ENCODE measurements at places on chromosomes 12 and 14. TPM values are rescaled to one million over a fixed set of nuclear protein-coding genes. Genes with fewer than 3 reads are reported as not detected.

Gene STYK1
- 4.9 TPM for total RNA-seq

Gene KRT83
- total RNA-seq = not detected

Gene RTN1
- total RNA-seq = 1.5 TPM

Gene CLIP1
- 66.5 TPM for total RNA-seq

Gene SERPINA4
- not detected for total RNA-seq

Gene KRT6C
- total RNA-seq = not detected

Gene PPP1R3E
- total RNA-seq = 6.3 TPM

Gene TTC9
- 1.7 TPM for total RNA-seq

Gene KRT4
- total RNA-seq = not detected

Gene KRT77
- not detected for total RNA-seq

Gene STAT6
- total RNA-seq = 138 TPM

Gene LRRC43
- 0.65 TPM for total RNA-seq

Gene PTPRB
- total RNA-seq = 0.49 TPM

Gene ATG101
- total RNA-seq = 54.2 TPM

Gene TAS2R7
- not detected for total RNA-seq

Gene SIX1
- 2.8 TPM for total RNA-seq

Gene HDAC7
- 78.2 TPM for total RNA-seq

Gene GUCY2C
- not detected for total RNA-seq

Gene C12orf50
- not detected for total RNA-seq

Gene TMTC2
- 20.5 TPM for total RNA-seq

Gene P2RX2
- not detected for total RNA-seq

Gene KCNC2
- not detected for total RNA-seq

Gene KANSL2
- 44.5 TPM for total RNA-seq

Gene CNTN1
- 6.7 TPM for total RNA-seq

Gene SLC25A47
- 0.16 TPM for total RNA-seq

Gene PRR4
- total RNA-seq = 10.5 TPM

Gene LMO3
- total RNA-seq = 7.6 TPM

Gene PIWIL1
- total RNA-seq = not detected

Gene EEF1AKMT3
- 13.6 TPM for total RNA-seq

Gene MYH6
- total RNA-seq = not detected

Gene HOTAIR
- total RNA-seq = not detected

Gene GPR162
- total RNA-seq = 7.3 TPM

Gene PPFIBP1
- total RNA-seq = 83.6 TPM

Gene OAS1
- 10.6 TPM for total RNA-seq

Gene CCDC38
- not detected for total RNA-seq

Gene SLC17A8
- not detected for total RNA-seq

Gene SERPINA9
- not detected for total RNA-seq

Gene RERG
- not detected for total RNA-seq

Gene ADAM21
- not detected for total RNA-seq

Gene ACOT4
- total RNA-seq = 0.73 TPM

Gene ATP5F1B
- 321 TPM for total RNA-seq

Gene GPX2
- total RNA-seq = not detected

Gene KERA
- not detected for total RNA-seq

Gene ACTR10
- total RNA-seq = 52.6 TPM

Gene OAS2
- 26.6 TPM for total RNA-seq

Gene AICDA
- total RNA-seq = not detected

Gene MIPOL1
- 10.1 TPM for total RNA-seq

Gene SDR9C7
- not detected for total RNA-seq

Gene DBX2
- total RNA-seq = 0.12 TPM

Gene OR4Q3
- not detected for total RNA-seq

Gene CSRP2
- total RNA-seq = 26.2 TPM

Gene B3GNT4
- total RNA-seq = not detected

Gene TECPR2
- total RNA-seq = 20.3 TPM
